Peyer's patch (tissue), 4 donors: ENCODE measurements at places on chromosomes 12 and 14. TPM values are rescaled to one million over a fixed set of nuclear protein-coding genes. Genes with fewer than 3 reads are reported as not detected.

Gene CMKLR1
- 1.1 TPM for total RNA-seq

Gene ADAM21
- total RNA-seq = not detected

Gene AMN1
- total RNA-seq = 7.4 TPM

Gene FAM181A
- total RNA-seq = not detected

Gene SLC10A1
- total RNA-seq = not detected

Gene MYH6
- not detected for total RNA-seq

Gene KRT73
- total RNA-seq = not detected
